ENCODE measurements at places on chromosomes 6 and 20. TPM values are rescaled to one million over a fixed set of nuclear protein-coding genes. Genes with fewer than 3 reads are reported as not detected.

DNA sequence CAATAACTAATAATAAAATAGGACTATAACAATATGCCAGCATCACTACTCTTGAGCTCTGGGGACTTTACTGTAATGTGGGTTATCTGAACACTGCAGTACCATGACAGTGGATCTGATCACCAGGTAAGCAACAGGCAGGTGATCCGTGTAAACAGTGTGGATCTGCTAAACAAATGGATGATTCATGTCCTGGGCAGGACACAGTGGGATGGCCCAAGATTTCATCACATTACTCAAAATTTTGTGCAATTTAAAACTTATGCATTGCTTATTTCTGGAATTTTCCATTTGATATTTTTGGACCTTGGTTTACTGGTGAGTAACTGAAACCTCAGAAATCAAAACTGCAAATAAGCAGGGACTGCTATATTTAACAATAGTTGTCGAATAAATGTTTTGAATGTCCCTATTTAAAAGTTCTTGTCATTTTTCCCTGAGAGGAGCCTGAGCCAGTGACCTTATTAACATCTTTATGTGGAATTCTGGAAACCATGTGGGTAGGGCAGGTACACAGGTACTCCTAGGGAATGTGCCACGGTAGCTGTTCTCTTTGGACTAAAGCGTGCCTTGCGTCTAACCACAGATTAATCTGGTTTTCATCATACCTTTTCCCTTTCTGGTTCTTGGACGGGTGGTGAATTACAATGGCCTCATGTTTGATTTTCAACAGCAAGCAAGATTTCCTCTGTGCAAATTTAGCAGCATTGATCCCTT lies 214.5 kb upstream of the SASH1 start:
- no peak for DNase-seq

GRCh38 chr20:38894091-38894847 lies 31.9 kb upstream of the FAM83D start:
- no peak for DNase-seq

DNA sequence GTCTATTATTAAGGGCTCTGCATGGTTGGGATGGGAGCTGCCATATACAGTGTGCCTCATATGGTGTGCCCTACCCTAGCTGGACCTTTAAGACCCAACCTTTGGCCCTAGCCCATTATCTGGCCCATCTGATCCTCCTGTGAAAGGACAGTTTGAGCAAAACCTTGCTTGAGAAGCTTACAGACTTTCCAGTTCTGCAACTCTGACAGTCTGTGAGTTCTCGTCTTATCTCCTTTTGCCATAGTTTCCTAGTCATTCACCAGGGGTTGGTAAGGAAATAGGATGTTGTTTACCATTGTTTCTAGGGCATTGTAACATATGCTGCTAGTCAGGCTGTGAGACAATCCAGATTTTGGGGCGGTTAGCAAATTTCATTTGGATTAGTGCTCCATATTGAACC lies 17.2 kb downstream of the CTNNBL1 start:
- DNase-seq, result no peak

GRCh38 chr6:25463441-25463840 lies 184.3 kb downstream of the CARMIL1 start:
- DNase-seq, result no peak

DNA sequence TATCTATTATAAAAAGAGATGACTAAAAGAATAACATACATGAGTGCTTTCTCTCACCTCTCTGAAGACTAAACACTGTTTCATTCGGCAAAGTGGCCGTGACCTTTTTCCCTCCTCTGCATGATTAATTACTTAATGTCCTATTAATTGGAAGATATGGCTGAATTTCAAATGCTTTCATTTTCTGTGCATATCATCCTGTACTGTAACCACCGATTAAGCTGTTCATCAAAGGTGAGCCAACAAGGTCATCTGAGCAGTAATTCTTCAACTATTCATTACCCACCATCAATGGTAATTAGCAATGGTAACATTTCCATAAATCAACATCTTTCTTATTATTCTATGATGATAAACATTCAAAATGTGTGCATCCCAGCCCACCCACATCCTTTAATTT lies 125.2 kb downstream of the PTPRK start:
- DNase-seq, result no peak

DNA sequence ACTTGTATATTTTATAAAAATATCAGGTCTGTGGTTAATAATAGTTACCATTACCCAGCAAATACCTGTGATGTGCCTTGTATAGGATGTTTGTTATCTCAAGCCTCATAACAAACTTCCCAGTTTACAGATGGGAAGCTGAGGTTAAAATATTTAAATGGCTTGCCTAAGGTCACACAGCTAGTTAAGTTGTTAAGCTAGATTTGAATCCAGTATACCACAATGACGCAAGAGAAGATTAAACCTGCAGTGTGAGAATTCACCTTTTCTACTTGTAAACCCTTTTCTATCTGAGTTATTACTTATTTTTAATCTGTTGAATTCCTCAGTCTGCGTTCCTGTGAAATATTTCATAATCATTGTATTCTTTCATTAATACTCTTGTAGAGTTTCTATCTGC lies 4.9 kb downstream of the DSP start:
- no peak for DNase-seq

DNA sequence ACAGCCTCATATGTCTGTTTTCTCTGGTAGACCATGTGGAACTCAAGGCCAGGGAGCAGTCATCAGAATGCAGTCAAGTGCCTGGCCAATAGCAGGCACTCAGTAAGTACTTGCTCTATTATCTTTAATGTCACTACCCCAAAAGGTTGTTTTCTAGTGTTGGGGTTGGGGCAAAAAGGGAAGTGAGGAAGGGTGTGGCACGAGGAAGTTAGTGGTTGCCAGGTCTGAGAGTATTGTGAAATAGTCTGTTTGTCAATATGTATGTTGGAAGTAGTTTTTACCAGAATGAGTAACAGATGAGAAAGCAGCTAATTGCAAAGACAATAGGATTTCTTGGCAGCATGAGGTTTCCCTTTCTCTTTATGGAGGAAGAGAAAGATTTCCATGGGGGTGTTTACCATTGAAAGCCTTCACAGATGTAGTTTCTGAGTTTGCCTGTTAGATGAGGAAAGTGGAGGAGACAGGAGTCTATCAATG lies 59.5 kb upstream of the ARMH2 start:
- DNase-seq, result no peak

DNA sequence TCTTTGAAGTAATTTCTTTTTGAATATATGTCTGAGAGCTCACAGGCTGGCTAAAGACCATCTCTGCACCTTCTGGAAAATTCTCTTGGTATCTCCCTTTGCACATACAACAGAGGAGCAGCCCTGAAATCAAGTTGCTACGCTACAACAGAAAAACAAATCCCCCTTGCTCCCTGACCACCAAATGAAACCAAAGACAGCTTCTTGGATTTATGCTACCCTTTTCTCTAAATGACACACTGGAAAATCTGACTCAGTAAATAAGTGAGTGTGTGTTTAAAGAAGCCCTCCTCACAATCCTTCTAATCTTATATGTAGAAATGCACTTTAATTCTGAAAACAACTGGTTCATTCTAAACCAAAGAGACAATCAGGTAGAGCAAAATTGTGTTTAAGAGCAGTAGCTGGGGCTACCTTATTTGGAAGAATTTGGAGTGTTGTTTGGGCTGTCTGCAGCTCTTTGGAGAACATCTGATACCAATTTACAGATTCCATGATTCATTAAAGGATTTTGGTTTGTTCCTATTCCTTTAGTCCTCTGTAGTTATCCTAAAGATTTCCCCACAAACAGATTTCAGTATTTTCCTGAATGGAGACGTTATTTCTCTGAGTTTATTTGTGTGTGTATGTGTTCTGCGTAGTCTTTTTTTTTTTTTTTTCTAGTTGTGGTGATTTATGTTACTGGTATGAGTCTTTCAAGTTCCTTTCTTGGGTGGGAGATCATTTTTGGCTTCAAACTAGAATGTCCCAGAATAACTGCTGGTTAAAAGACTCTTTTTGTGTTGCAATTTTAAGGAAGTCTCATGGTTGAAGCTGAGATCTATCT lies 36.4 kb upstream of the UTRN start:
- DNase-seq, result no peak

GRCh38 chr6:99019381-99019780 lies 71.6 kb upstream of the FBXL4 start:
- DNase-seq, result no peak

- DNase-seq, result no peak
Measured at GRCh38 chr6:137269803-137270202, 50.6 kb upstream of the IFNGR1 start.

- DNase-seq, result no peak
Measured at GRCh38 chr20:43916881-43917371, 2.3 kb downstream of the TOX2 start.

- DNase-seq, result no peak
Measured at GRCh38 chr20:61385731-61386130, 133.7 kb downstream of the CDH4 start.

- DNase-seq, result no peak
Measured at GRCh38 chr6:116247285-116247684, 6.6 kb downstream of the TSPYL4 start.

- no peak for DNase-seq
Measured at GRCh38 chr6:113719545-113719944, 137.6 kb upstream of the MARCKS start.

GRCh38 chr6:22208026-22208425 lies 88.8 kb downstream of the PRL start:
- DNase-seq, result no peak

GRCh38 chr6:158630938-158631616 lies 13.5 kb downstream of the DYNLT1 start:
- no peak for DNase-seq

C6orf62 gene
- total RNA-seq, result 114 TPM

FAXC gene
- total RNA-seq, result 27.7 TPM

DNMT3B gene
- total RNA-seq, result 2.3 TPM

CYP21A2 gene
- total RNA-seq, result not detected

SDCBP2 gene
- total RNA-seq, result 0.50 TPM

ABHD16B gene
- total RNA-seq, result not detected

KHDRBS2 gene
- total RNA-seq, result 0.08 TPM

TSPO2 gene
- total RNA-seq, result not detected

DPPA5 gene
- total RNA-seq, result not detected

R3HDML gene
- total RNA-seq, result not detected

FERMT1 gene
- 6.7 TPM for total RNA-seq

Measured in SK-MEL-5 (cell line).